NCI-H460 (cell line): ENCODE measurements at places on chromosomes 3 and 15.

- no peak for DNase-seq
These were observed 13.7 kb downstream of the CCR8 start for GRCh38 chr3:39343076-39343717.

DNA sequence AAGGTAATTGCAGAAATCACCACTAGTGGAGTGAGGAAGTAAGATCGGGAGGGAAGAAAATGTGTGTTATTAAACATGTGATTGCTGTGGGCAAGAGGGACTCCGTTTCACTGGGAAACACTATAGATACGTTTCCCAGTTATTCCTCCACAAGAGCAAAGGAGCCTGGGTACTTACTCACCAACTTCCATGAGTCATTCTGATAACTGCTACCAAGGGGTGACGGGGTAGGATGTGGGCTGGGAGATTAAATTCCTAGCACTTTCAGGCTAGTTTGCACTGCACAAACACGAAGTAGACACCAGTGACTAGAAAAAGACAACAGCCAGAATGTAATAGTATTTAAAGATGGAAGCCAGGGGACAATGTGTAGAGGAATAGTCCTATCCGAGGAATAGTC, 812.9 kb upstream of the CFAP20DC start:
- DNase-seq, result no peak

GRCh38 chr3:45223889-45224727, 2.0 kb downstream of the TMEM158 start:
- DNase-seq, result no peak

DNA sequence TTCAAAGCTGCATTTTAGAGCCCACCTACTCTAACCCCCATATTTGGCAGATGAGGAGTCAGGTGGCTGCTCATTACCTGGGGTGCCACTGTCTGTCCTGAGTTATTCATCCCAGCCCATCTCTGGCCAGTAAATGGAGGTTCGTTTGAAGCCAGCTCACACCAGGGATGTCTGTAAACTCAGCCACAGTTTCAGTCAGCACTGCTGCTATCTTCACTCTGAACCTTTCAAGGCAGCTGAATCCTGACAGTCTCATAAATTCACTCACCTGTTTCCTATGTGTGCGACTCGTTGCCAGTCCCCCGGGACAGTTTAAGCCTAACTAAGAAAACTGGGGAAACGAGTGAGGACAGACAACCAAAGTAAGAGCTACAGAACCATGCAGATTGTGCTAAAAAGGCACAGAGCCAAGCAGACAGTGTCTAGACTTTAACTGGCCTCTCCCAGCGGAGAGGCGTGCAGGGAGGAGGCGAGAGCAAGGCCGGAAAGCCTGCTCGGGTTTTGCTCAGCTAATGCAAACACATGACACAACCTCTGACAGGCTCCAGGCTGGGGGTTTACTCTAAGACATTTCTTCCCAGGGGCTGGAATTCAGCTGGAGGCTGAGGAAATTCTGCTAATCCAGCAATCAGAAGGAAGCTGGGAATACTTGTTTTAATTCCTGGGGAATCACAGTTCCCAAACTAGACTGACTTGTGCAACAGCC, 12.0 kb downstream of the FSTL1 start:
- DNase-seq, result no peak

GRCh38 chr15:74317820-74318375, 49.5 kb downstream of the CYP11A1 start:
- peak; percentile 41 for DNase-seq

- no peak for DNase-seq
These were observed 1026.5 kb upstream of the CFAP20DC start for GRCh38 chr3:60076331-60076730.

DNA sequence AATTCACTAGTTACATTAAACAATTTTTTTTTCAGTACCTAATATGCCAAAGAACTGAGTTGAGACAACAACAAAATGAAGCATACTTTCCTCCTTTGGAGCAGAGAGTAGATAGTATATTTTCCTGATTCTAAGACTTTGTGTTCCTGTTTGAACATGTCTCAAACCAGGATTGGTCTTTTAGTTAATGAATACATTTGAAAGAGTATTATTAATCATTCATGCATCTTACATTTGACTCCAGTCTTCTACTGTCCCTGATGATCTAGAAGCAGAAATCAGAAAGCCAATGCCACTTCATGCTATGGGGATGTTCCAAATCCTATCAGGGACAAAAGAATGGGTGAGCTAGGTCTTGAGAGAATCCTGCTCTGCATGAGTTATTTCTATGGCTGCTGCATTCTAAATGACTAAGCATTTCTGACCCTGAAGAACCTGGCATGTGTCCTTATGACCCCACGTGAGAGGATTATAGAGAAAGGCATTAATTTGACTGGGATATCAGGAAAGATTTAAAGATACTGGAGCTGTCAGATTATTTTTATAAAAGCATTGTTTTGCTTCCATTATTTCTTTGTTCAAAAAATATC, 32.9 kb upstream of the MBNL1 start:
- peak; percentile 37 for DNase-seq

- no peak for DNase-seq
These were observed 78.6 kb downstream of the WDR49 start for GRCh38 chr3:167575000-167575600.

GRCh38 chr3:62559831-62560445, 186.6 kb upstream of the FEZF2 start:
- DNase-seq, result no peak

DNA sequence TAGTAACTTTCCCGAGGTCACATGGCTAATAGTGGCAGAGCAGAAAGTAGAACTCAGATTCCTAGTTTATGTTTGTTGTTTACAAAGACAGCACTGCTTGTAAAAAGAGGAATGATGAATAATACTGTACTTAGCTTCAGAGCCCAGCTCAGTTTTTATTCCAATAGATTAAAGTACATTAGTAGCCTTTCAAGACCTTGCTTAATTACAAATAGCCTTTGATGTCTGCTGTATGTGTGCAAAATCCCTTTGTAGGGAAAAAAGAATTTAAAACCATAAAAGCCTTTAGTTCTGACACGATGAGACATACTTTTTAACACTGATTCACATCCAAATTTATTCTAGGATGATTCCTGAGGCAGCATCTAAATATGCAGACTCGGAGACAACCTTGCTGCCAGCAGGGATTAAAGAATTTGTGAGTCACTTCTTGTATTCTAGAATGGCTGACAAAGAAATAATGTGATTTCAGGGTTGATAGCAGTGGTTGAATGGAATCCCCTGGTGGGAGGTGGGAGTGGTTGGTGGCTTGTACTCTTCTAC, 324.2 kb upstream of the TGFBR2 start:
- no peak for DNase-seq

GRCh38 chr3:127915115-127915936, at the start of gene KBTBD12:
Gene KBTBD12, plus strand, starts transcription at chr3:127915232. Its CDS starts 7,830 bp downstream, at chr3:127923062.
- no peak for DNase-seq

DNA sequence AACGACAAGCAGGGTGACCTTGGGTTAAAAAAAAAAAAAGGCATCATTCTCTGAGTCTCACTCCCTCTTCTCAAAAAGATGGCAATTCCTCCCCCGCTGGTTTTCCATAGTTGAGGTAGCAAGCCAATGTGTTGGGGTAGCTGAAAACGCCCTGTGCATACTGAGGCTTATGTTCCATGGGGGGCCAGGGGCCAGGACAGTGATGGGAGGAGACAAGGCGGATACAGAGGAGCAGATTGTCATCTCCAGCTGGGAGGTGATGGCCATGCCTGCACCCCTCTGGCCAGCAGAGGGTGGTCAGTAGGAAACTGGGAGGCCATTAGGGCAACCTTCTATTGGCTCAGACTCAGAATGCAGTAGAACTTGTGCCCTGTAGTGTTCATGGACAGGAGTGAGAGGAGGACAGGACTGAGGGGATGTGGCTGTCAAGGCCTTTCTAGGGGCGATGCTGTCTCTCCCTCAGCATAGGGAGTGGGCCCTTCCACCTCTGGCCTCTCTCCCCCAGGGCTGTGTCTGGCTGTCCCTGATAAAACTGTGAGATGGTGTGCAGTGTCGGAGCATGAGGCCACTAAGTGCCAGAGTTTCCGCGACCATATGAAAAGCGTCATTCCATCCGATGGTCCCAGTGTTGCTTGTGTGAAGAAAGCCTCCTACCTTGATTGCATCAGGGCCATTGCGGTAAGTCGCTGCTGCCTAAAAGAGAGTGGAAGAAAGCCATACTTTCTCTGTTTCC, 1.9 kb downstream of the TF start:
- DNase-seq, result no peak

- no peak for DNase-seq
These were observed 502.2 kb upstream of the LMCD1 start for GRCh38 chr3:7999384-7999783.

GRCh38 chr3:172341482-172342059, 106.7 kb downstream of the GHSR start:
- peak; percentile 48 for DNase-seq

DNA sequence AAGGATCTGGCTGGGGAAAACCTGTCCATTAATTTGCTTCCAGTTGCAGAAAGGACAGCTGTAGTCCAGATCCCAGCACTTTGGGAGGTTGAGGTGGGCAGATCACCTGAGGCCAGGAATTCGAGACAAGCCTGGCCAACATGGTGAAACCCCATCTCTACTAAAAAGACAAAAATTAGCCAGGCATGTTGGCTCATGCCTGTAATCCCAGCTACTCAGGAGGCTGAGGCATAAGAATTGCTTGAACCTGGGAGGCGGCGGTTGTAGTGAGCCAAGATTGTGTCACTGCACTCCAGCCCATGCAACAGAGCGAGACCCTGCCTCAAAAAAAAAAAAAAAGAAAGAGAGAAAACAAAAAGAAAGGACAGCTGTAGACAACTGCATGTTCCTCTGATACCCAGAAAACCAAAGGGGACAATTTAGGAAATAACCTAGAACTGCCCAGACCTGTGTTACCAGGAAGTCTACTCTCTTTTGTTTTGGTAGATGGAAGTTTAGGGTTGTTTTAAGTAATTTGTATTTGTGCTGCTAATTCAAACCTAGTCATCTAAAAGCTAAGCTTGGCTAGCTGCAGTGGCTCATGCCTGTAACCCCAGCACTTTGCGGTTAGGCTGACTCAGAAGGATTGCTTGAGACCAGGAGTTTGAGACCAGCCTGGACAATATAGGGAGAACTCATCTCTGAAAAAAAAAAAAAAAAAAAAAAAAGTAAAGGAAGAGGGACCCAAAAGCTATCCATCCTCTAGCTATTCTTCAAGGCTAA, 22.7 kb downstream of the EXD1 start:
- no peak for DNase-seq

GRCh38 chr3:18585004-18585968, 160.1 kb upstream of the SATB1 start:
- DNase-seq, result no peak

GRCh38 chr3:153631664-153632063, 469.6 kb downstream of the RAP2B start:
- DNase-seq, result no peak
